ENCODE measurements at places on chromosomes 11 and 22.

DNA sequence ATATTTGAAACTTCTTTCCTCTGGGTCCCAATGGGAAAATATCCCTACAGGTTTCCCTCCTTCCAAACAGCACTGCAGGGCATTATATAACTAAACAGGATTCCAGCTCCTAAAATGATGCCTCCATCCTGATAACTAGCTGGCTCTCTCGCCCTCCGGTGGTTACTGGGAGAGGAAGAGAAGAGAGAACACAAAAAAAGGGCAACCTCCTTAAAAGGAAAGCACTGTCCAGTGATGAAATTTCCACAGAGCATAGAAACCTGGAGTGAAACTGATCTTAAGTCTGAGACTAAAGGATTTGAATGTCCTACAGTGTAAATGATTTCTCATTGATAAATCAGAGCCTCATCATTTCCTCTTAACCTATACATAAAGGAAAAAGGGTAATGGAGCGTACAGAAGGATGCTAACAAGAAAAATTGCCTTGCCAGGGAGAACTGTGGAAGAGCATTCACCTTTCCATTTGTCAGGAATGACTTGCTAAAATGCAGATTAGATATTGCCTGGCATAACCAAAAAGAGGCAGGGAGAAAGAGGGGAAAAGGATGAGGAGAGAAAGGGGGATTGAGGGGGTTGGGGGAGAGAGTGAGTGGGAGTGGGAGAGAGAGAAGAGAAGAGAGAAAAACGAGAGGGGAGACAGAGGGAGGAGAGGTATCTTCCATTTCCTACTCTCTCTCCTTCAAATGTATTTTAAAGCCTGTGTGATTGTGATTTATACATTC lies 121.3 kb downstream of the APOL5 start:
- peak; percentile 81 for DNase-seq

- no peak for DNase-seq
These were observed 10.5 kb upstream of the MS4A2 start for GRCh38 chr11:60077981-60078380.

GRCh38 chr11:20197881-20198280 lies 37.6 kb upstream of the DBX1 start:
- no peak for DNase-seq

- no peak for DNase-seq
These were observed 871.9 kb downstream of the TBC1D22A start for GRCh38 chr22:47634347-47634746.

- no peak for DNase-seq
These were observed 11.9 kb downstream of the TOM1 start for GRCh38 chr22:35311551-35311999.

DNA sequence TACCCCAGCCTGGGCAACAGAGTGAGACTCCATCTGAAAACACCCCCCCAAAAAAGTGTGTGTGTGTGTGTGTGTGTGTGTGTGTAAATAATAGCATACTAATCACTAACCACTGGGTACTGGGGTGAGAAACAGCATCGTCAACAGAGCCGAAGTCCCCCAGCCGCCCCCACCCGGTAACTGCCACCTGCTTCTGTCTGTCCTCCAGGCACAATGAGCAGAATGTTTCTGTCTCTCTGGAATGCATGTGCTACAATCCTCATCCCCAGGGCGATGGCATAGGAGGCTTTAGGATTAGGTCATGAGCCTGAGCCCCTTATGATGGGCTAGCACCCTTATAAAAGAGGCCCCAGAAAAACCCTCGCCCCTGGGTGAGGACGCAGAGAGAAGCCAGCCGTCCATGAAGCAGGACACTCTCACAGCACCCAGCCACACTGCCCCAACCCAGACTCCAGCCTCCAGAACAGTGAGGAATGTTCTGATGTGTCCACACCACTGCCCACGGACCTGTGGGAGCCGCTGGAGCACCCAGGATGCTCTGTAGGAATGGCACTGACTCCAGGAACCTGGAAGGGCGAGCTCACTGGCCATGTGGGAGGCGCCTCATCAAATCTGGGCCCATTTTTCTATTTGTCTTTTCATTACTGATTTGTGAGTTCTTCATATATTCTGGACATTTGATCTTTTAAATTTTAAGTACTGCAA lies 9.9 kb downstream of the TTLL8 start:
- DNase-seq = no peak

GRCh38 chr11:37857726-37858125 lies 1259.7 kb upstream of the RAG2 start:
- no peak for DNase-seq

GRCh38 chr22:49047447-49047846 lies 780.2 kb downstream of the BRD1 start:
- peak; percentile 3 for DNase-seq

GRCh38 chr11:10394229-10395101 lies 60.6 kb upstream of the AMPD3 start:
- no peak for DNase-seq

DNA sequence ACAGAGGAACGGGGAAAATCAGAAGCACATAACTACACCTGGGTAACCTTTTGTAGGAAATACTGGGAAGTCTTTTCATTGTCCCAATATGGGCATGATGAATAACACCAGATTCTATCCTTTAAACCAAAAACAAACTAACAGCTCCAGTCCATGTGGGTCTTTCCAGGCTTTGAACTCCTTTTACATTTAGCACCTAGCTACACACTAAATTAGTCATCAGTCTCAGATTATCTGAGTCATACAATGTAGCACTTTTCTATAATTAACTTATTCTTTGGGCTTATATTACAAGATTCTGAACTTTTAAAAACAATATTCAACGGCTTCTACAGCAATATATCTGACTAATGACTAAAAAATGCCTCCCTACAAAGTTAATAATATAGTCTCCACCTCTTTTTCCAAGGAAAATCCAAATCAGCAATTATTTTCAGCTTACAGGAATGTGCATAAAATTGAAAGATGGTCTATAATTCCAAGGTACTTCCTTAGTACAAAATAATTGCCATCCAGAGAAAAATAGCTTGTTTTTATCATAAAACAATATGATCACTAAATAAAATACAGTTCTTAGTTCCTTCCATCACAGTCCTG lies 26.3 kb downstream of the STK33 start:
- peak; percentile 35 for DNase-seq

GRCh38 chr11:123045101-123045500 lies 16.8 kb downstream of the HSPA8 start:
- DNase-seq = no peak

- DNase-seq = no peak
These were observed 66.1 kb upstream of the A4GALT start for GRCh38 chr22:42786606-42787356.

DNA sequence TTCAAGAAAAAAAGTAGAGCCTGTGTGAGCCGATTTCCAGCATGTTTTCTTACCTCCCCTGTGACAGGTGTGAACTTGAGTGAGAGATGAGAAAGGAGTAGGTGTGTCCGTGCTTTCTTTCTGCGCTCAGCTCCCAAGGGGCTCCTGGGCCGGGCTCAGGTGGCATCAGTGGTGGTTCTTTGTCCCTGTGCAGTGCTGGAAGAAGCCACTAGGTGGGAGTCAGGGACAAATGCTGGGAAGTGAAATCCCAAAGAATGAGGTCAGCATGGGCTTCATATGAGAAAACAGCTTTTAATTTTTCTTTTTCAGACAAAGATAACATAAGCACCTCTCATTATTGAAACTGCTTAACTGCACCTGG lies 57.8 kb downstream of the PPFIBP2 start:
- DNase-seq = peak; percentile 72

DNA sequence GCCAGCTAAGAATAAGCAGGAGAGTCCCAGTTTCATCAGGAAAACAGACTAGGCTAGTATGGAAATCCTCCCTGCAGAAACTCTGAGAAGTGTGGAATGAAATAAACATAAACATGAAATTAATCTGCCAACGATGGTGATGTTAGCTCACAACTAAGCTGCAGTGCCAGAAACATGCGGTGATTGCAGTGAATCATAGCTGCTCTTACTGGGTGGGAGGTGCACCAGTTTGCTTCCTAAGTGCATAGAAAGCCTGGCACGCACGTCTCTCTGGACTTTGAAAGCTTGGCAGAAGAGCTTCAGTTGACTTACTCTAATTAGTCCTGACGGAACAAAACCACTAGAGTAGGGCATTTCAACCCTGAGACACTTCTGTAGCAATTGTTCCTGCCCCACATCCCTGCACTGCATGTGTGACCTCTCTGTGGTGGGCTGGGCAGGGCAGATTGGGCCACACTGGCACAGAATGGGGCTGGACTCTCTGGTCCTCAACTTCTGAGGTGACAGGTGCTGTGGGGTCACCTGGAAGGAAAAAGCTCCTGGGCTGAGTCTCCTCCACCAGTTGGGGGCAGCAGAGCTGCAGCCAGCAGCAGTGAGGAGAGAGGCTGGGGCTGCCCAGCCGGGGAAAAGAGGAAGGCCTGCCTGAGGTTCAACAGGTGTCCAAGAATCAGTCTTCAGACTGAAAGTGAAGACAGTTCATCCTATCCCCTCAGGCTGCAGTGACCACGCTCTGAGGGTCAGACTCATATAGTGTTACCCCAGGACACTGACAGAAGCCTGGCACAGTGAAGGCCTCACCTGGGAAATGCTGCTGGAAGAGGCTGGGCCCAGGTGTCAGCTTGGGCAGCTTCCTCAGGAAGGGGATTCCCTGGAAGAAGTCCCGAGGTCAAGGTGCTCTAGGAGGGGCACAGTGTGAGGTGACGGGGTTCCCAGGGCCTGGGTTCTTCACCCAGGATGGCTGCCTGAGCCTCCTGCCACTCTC lies 40.5 kb downstream of the GGTLC2 start:
- peak; percentile 85 for DNase-seq

- DNase-seq = no peak
These were observed 39.1 kb upstream of the LYVE1 start for GRCh38 chr11:10607462-10608132.

DNA sequence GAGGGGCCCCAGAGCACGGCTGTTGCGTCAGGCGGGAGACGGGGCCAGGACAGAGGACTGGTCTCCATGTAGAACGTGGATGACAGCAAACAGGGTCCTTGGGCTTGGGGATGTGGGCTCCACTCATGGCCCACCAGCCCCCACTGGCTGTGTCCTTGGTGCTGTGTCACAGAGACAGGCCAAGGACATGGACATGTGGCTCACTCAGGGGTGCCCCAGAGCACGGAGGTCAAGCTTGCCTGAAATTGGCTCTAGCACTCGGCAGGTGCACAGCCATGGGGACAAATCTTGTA lies 14.4 kb downstream of the FADS2 start:
- no peak for DNase-seq

GRCh38 chr11:110989428-110990133 lies 255.9 kb upstream of the POU2AF2 start:
- DNase-seq = peak; percentile 98

DNA sequence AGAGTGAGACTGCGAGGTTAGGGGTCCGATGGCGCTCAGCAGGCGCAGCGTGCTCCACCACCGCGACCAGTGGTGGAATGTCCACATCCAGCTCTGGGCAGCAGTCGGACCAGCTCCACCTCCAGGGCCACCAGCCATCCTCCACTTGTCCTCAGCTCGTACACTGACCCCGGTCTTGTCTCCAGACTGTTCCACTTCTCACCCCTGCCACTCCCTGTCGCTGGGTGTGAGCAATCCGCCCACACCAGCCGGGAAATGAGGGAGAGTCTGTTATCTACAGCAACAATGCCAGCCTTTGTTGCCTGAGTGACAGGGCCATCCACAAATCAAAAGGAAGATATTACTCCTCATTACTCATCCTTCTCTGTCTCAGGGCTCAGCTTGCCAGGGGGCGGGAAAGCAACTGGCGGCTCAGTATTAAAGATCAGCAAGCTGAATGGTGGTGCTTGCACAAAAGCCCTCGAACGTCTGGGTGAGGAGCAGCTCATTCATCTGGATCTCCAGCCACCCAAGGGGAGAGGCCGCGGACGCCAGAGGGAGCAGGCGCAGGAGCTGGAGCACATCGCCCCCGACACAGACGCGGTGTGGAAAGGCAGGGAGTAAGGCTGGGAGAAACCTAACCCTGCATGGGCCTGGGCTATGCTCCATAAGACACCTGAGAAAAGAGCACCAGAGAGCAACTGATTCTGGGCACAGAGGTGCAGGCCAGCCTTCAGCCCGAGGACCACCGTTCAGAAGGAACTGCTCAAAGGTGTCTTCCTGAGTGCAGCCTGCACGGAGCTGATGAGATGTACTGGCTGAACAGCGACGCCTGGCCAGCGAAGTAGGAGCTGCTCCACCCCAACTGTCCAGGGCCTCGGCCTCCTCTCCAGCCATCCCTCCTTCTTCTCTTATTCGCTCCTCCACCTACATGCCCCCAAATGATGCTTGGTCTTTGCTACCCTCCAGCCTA lies 21.9 kb downstream of the IGSF9B start:
- DNase-seq = peak; percentile 52

DNA sequence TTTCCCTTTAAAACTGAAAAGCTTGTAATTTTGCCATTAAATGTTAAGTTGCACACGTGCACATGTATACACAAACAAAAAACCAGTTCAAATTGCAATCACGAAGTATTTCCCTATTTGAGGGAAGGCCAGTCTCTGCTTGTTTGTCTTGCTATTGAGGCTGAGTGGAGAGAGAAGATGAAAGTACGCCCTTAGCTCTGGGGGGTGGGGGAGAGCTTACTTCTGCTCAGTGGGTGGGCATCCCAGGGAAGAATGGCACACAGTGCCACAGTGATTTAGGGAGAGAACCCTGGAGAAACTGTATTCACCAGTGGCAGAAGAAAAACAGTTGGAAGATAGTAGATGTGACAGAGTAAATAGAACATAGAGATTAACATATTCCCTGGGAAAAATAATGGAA lies 8.7 kb downstream of the YAP1 start:
- no peak for DNase-seq

GRCh38 chr22:41171996-41172395 lies 33.1 kb upstream of the L3MBTL2 start:
- no peak for DNase-seq

DNA sequence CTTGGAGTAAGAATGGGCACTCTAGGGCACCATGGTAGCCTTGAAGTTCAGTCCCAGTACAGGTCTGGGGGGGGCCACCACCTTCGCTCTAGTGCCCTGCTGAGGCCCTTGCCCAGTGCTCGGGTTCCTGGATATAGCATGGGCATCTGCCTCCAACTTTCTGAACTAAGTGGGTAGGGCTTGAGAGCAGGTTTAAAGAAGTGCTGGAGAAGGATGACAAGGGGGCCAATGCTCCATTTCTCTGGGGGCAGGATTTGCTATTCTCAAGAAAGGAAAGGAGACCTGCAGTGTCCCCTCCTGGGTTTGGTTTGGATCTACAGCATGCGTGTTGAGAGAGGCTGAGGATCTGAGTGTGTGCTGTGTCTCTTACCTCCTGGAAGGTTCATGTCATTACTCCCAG lies 82.2 kb upstream of the SUSD2 start:
- DNase-seq = no peak

DNA sequence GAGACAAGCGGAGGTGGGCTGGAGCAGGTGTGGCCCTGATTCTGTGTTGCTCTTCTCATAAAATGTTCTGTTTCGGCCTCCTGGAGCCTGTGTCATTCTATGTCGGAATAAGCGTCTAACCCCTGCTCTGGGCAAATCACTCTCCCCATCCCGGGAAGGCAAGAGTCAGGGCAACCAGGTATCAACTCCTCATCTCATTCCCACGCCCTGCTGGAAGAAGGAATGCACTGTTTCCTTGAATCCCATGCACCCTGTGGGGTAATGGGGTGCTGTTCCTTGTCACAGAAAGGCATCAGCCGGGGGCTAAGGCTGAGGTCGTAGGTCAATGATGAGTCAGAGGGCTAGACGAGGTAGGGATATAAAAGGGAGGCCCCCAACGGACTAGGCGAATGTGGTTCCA lies 2.6 kb downstream of the FAM180B start:
- no peak for DNase-seq

- no peak for DNase-seq
These were observed 33.6 kb downstream of the ASRGL1 start for GRCh38 chr11:62370743-62371440.

- DNase-seq = no peak
These were observed 360.5 kb downstream of the DLG2 start for GRCh38 chr11:85266646-85267045.
